Activated CD4-positive, alpha-beta T cell treated with anti-CD3 and anti-CD28 coated beads, Interleukin-2, amount 10 ng/mL, durations not matched to agents 7 days and 5 days (primary cell): ENCODE measurements at places on chromosomes 12 and 14.
A peak's percentile ranks its signal among the peaks of the same experiment; 100 is the strongest.

DNA sequence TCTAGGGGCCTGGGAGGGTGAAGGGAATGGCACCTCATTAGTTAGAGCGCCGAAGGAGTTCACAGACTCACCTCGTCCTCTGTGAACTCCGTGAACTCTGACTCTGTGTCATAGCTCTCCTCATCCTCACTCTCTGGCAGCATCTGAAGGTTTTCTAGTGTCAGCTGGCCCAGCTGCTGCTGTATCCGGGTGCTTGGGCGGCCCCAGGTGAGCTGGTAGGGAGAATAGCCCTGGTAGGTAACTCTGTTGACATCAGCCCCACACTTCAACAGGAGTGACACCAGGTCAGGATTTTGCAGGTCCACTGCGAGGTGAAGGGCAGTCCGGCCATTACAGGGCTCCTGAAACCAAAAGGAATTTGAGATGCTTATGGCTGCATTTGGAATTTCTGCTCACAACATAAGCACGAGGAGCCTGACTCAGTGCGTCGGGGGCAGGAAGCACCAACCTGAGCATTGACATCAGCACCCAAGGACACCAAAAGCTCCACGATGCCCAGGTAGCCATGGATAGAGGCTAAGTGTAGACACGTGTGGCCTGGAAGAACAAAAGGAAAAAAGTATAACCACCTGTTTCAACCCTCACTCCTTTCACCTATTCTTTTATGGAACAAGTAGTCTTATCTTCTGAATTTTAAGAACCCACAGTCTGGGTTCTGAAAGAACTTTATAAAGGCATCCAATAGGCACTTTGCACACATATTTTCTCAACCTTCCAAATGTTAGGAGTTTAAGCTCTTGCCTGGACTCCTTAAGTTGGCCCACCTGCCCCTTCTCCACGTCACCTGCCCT lies 2.0 kb downstream of the NFKBIA start:
- H3K27ac ChIP-seq: peak overlapping the region; percentile 86
- H3K4me3 ChIP-seq: peak overlapping the region; percentile 82
- H3K4me1 ChIP-seq: peaks cover 66% of the 10 kb centered on the region
- peak; percentile 52 for DNase-seq
- no peaks in the 10 kb centered on the region for H3K27me3 ChIP-seq

DNA sequence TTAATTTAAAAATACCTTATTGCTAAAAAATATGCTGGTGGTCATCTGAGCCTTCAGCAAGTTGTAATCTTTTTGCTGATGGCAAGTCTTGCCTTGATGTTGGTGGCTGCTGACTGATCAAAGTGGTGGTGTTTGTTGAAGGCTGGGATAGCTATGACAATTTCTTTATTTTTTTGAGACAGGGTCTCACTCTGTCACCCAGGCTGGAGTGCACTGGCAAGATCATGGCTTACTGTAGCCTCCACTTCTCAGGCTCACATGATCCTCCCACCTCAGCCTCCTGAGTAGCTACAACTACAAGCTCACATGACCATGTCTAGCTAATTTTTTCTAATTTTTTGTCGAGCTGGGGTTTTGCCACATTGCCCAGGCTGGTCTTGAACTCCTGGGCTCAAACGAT lies 24.8 kb downstream of the PRORP start:
- H3K36me3 ChIP-seq: peaks cover 25% of the 10 kb centered on the region
- no peaks in the 10 kb centered on the region for H3K27me3 ChIP-seq
- no peak overlapping the region for H3K4me3 ChIP-seq
- no peaks in the 10 kb centered on the region for H3K4me1 ChIP-seq
- no peak overlapping the region for H3K27ac ChIP-seq

- no peak for DNase-seq
- H3K4me1 ChIP-seq: peaks cover 15% of the 10 kb centered on the region
- H3K27ac ChIP-seq: no peak overlapping the region
- H3K36me3 ChIP-seq: no peaks in the 10 kb centered on the region
Observed at GRCh38 chr14:100428727-100429126, 105.6 kb downstream of the SLC25A47 start.

DNA sequence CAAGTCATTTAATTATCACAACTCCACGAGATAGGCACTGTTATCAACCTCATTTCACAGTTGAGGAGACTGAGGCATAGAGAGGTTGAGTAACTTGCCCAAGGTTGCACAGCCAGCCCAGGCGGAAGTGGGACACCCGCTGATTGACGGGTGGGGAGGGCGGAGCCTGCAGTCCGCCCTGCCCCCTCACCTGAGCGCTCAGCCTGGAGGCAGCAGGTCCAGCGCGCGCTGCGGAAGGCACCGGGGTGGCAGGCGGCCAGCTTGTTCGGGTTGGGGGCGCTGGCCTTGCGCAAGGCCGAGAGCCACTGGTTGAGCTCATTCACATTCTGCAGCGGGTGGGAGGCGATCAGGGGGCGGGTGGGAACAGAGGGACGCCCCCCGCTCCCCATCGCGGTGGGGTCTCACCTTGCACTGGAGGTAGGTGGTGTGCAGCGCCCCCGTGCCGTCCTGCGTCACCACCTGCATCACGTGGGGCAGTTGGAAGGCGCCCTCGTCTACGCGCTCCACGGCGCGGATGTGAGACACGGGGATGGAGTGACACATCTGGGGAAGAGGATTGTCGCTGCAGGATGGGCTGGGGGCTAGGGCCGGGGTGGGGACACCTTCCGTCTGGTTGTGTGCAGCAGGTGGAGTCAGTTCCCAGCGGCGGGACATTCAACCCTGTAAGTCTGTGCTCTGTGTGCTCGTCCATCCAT lies 31.7 kb downstream of the RASAL1 start:
- peaks cover 11% of the 10 kb centered on the region for H3K4me1 ChIP-seq
- peak overlapping the region; percentile 38 for H3K27ac ChIP-seq
- H3K36me3 ChIP-seq: no peaks in the 10 kb centered on the region
- peak; percentile 69 for DNase-seq
- peak overlapping the region; percentile 50 for H3K4me3 ChIP-seq
- H3K27me3 ChIP-seq: no peaks in the 10 kb centered on the region

GRCh38 chr12:120167529-120168095 lies 26.9 kb downstream of the GCN1 start:
- DNase-seq: no peak
- H3K4me3 ChIP-seq: no peak overlapping the region
- H3K4me1 ChIP-seq: no peaks in the 10 kb centered on the region
- H3K36me3 ChIP-seq: peaks cover 26% of the 10 kb centered on the region
- no peak overlapping the region for H3K27ac ChIP-seq

- H3K36me3 ChIP-seq: no peaks in the 10 kb centered on the region
- no peak overlapping the region for H3K4me3 ChIP-seq
- H3K4me1 ChIP-seq: peaks cover 3% of the 10 kb centered on the region
- peaks cover 23% of the 10 kb centered on the region for H3K27me3 ChIP-seq
- H3K27ac ChIP-seq: no peak overlapping the region
- DNase-seq: no peak
Observed at GRCh38 chr12:3452348-3452747, 38.7 kb upstream of the PRMT8 start.

DNA sequence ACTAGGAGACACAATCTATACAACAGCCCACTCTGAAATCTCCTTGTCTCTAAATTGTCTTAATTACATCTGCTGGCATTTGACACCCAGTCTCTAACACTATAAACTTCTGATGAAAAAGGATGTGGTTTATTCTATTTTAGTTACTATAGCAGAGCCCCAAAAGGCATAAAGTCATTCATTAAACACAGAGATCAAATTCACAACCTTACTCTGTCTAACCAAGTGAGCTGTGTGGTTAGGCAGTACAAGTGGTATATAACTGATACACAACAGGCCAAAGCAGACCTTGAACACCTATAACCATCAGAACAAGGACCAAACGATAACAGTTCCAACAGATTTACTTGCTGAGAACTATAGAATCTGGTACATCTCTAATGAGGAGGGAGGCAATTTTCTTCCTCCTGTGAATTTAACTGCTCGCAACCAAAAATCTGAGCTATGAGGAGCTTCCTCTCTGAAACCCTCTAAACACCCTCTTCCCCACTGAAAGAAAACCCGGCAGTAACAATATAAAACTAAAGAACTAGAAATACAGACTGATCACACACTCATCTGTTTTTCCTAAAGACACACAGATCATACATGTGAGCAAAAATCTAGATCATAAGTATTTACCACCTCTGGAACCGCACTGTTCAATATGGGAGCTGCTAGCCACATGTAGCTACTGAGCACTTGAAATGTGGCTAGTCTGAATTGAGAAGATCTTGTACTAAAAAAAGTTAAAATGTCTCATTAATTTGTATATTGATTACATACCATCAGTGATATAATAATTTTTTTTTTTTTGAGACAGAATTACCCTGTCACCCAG lies 17.7 kb downstream of the SPPL3 start:
- no peaks in the 10 kb centered on the region for H3K27me3 ChIP-seq
- H3K27ac ChIP-seq: peak overlapping the region; percentile 85
- peak overlapping the region; percentile 10 for H3K4me3 ChIP-seq
- H3K4me1 ChIP-seq: peaks cover 50% of the 10 kb centered on the region

DNA sequence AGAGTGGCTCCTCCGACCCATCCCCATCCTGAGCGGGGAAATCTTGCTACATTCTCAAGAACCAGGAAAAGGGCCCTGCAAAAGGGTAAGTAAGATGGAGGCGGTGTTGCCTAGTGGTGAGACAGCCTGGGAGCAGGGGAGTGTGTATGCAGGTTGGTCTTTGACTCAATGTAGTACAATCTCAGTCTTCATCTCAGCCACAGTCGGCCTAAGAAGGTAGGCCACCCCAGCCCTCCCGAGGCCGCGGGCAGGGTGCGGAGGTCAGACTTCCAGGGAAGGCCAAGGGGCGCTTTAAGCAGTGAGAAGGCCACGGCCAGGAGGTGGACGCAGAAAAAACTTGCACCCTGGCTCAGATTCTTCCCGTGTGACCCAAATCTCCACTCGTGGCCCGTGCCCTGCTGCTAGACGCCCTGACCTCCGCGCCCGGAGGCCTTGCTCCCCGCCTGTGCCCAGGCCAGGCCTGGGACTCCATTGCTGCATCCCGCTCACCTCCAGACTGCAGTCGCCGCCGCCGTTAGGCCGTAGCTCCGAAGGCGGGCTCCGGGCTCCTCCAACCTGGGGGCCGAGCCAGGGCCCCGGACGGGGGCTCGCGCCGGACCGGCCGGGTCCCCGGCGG lies 435 bp downstream of the FOXM1 start:
- H3K27ac ChIP-seq: peak overlapping the region; percentile 97
- no peaks in the 10 kb centered on the region for H3K27me3 ChIP-seq
- peaks cover 44% of the 10 kb centered on the region for H3K4me1 ChIP-seq
- peaks cover 62% of the 10 kb centered on the region for H3K36me3 ChIP-seq
- DNase-seq: peak; percentile 40

GRCh38 chr14:73461478-73462047 lies 3.2 kb upstream of the NUMB start:
- H3K27me3 ChIP-seq: no peaks in the 10 kb centered on the region
- H3K4me1 ChIP-seq: peaks cover 57% of the 10 kb centered on the region
- no peak overlapping the region for H3K4me3 ChIP-seq
- peaks cover 1% of the 10 kb centered on the region for H3K36me3 ChIP-seq
- no peak for DNase-seq

- no peaks in the 10 kb centered on the region for H3K27me3 ChIP-seq
- peak overlapping the region; percentile 90 for H3K4me3 ChIP-seq
- peak; percentile 71 for DNase-seq
- H3K36me3 ChIP-seq: peaks cover 55% of the 10 kb centered on the region
Observed at GRCh38 chr12:56157201-56158028, 744 bp upstream of the MYL6 start.

DNA sequence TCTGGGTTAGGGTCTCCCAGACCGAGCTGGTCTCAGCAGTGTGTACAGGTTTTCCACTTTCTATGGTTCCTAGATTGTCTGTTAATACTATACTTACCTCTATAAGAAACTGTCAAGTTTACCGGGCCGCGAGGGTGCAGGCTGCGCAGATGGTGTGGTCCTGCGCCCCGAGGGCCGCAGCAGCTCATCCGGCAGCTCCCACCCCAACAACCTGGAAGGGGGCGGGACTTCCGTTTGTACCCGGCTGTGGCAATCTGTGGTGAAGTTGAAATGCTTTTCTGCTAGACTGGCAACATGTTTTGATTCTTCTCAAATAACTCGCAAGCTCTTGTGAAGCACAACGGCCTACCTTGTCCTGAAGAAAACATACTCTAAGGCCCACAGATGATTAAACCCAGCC lies at the start of gene CLEC9A:
TSS of gene CLEC9A (plus strand) at position 237 of the 400 bp plus-strand sequence. CDS start 22,006 bp downstream, outside the sequence.
- no peak within 1 kb of the TSS for H3K27ac ChIP-seq
- no peaks in the 10 kb centered on the region for H3K4me1 ChIP-seq
- peaks cover 11% of the 10 kb centered on the region for H3K27me3 ChIP-seq
- no peak for DNase-seq

GRCh38 chr14:64703395-64704142 lies 655 bp upstream of the PLEKHG3 start:
- peaks cover 72% of the 10 kb centered on the region for H3K27me3 ChIP-seq
- H3K36me3 ChIP-seq: peaks cover 5% of the 10 kb centered on the region
- DNase-seq: no peak
- H3K4me3 ChIP-seq: peak overlapping the region; percentile 75

GRCh38 chr12:87815771-87816585 lies 213.2 kb downstream of the C12orf50 start:
- H3K36me3 ChIP-seq: no peaks in the 10 kb centered on the region
- no peaks in the 10 kb centered on the region for H3K27me3 ChIP-seq

DNA sequence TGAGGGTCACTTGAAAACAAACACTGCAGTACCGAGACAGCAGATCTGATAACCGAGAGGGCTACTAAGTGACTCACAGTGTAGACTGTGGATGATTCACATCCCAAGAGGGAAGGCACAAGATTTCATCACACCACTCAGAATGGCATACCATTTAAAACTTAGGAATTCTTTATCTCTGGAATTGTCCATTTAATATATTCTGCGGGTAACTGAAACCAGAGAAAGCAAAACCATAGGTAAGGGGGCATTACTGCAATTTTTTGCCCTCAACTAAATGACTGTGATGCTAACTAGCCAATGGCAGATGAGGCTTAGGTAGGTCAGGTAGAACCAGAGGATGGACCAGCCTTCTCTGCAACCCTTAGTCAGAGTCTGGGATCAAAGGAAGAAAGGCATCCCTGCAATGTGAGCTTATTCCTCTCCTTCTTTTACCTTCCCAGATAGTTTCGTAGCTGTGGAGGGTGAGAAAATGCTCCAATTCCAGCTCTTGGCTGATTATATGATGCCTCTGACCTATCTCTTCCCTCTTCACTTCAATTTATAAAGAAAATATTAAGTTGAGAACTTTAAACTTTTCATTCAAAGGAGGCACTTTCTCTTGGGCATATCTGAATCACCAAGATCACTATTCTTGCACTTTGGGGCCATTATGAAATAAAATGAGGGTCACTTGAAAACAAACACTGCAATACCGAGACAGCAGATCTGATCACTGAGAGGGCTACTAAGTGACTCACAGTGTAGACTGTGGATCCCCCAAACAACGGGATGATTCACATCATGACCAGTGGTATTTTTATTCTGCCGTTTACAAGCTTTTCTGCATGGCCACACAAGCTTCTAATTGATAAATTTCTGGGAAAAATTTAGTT lies 6.8 kb downstream of the ART4 start:
- no peaks in the 10 kb centered on the region for H3K36me3 ChIP-seq
- DNase-seq: no peak
- H3K4me1 ChIP-seq: no peaks in the 10 kb centered on the region
- H3K27me3 ChIP-seq: peaks cover 35% of the 10 kb centered on the region
- no peak overlapping the region for H3K27ac ChIP-seq

GRCh38 chr14:40197344-40197743 lies 765.1 kb upstream of the FBXO33 start:
- H3K36me3 ChIP-seq: no peaks in the 10 kb centered on the region
- H3K4me3 ChIP-seq: no peak overlapping the region
- H3K27ac ChIP-seq: no peak overlapping the region

GRCh38 chr12:103401421-103401820 lies 94.3 kb downstream of the C12orf42 start:
- no peak for DNase-seq
- no peak overlapping the region for H3K4me3 ChIP-seq
- H3K27me3 ChIP-seq: no peaks in the 10 kb centered on the region
- H3K36me3 ChIP-seq: no peaks in the 10 kb centered on the region

- DNase-seq: no peak
- H3K27ac ChIP-seq: no peak overlapping the region
- peaks cover 17% of the 10 kb centered on the region for H3K4me1 ChIP-seq
Observed at GRCh38 chr14:58238252-58239243, 6.1 kb upstream of the PSMA3 start.

GRCh38 chr14:79421811-79422210 lies 789.5 kb downstream of the DIO2 start:
- no peaks in the 10 kb centered on the region for H3K4me1 ChIP-seq
- no peak overlapping the region for H3K27ac ChIP-seq
- DNase-seq: no peak
